ENCODE measurements at places on chromosomes 1 and 21.

DNA sequence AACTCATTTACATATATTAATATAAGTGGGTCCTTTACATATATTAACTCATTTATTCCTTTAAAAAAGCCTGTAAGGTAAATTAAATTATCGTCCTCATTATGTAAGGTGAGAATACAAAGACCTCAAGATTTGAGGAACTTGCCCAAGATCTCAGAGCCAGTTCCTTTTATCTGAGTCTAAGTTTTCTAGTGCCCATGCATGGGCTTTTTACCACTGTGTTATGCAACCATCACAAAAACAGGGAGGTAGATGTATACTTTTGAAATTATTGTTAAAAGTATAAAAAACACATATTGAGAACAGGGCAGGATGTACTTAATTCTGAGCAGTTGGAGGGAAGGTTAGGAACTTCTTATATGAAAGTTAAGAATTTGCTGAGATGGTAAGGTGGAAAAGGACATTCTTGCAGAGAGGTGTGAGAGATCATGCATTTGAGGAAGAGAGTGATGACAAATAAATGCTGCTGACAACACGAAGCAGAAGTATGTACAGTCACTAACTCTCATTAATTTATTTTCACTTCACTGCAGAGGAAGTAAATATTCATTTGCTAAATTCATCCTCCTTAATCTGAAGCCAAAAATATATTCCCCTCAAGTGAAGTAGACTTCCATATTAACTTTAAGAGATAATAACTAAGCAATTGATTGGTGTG, 28.9 kb upstream of the LYPLAL1 start:
- no peak for DNase-seq

DNA sequence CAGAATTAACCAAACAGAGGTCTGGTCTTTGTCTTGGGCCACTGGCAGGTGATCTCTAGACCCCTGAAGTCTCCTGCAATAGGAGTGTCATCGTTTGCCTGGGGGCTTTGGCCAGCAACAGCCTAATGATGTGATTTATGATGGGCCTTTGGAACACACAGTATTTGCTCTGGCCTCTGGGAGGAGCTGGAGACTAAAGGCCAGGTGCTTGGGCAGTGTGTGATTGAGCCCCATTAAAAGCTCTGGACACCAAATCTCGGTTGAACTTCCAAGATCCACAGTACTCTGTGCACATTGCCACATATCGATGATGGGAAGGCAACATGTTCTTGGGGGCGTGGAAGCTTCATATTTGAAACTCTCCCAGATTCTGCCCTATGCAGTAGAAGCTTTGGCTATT, 32.0 kb upstream of the TLR5 start:
- DNase-seq, result no peak

DNA sequence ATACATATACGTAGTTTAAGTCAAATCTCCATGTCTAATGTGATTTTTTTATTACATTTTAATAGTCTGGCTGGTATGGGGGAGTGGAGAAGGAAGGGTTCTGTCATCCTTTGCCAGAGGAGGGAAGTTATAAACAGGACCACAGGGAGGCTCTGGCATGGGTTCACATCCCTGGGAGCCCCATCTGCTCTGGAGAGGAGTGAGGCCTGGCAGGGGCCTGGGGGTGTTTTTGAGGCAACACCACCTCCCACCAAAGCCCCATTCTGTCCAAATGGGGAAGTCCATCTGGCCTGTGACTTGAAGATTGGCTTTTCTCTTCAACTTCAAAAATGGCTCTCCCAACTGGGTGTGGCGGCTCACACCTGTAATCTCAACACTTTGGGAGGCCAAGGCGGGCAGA, 15.8 kb downstream of the DISP3 start:
- DNase-seq, result no peak

- DNase-seq, result no peak
Measured at GRCh38 chr1:40258445-40258769, 371 bp downstream of the ZMPSTE24 start.

GRCh38 chr1:24189528-24189927, 2.4 kb upstream of the IFNLR1 start:
- DNase-seq, result no peak

DNA sequence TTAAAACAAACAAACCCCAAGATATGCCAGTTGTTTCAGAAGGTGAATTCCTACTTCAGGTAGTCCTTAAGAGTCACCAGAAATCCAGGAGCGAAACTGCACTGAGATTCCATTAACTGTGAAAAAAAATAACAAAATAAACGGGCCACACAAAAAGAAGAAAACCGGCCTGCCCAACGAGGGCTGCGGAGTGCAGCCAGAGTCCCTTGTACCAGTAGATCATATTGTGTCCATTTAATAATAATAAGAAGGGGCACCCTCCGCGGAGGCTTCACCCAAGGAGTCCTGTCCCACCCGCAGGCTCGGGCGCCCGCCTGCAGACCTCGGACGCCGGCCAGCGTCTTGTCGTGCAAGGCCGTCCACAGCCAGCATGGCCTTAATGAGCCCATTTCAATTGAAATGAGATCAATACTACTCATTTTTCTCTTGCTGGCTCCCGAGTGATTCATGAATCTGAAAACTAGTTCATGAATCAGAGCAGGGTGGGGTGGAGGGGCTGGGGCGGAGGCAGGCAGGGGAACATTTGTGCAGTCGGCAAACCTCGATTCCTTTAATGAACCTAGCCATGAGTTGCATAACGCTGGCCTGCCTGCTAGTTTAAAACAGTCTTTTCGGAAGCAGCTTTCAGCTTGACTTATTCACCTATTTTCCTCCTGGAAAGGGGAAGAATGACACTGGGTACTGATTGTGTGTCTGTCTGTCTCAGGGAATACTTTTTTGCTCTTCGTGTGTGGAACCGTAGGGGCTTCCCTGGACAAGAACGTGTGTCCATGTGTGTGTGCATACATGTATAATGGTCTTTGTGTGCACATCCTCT, 113.1 kb upstream of the IRF2BP2 start:
- DNase-seq, result peak; percentile 59

GRCh38 chr1:236159704-236160539, 17.6 kb downstream of the GPR137B start:
- no peak for DNase-seq
